CD4-positive, alpha-beta T cell treated with Interleukin-4 for 4 hours (primary cell): ENCODE measurements at places on chromosomes 7 and 10.

DNA sequence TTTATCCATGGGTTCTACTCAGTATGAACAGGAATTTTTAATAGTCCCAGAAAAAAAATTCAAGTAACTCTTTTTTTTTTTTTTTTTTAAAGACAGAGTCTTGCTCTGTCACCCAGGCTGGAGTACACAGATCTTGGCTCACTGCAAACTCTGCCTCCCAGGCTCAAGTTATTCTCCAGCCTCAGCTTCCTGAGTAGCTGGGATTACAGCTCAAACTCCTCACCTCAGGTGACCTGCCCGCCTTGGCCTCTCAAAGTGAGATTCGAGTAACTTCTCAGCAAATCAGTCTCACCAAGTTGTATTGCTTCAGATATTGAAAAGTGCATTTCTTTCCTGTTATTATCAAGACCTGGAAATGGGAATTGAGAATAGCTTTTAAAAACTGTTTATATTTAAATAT, 281.2 kb upstream of the MINDY3 start:
- DNase-seq, result no peak

DNA sequence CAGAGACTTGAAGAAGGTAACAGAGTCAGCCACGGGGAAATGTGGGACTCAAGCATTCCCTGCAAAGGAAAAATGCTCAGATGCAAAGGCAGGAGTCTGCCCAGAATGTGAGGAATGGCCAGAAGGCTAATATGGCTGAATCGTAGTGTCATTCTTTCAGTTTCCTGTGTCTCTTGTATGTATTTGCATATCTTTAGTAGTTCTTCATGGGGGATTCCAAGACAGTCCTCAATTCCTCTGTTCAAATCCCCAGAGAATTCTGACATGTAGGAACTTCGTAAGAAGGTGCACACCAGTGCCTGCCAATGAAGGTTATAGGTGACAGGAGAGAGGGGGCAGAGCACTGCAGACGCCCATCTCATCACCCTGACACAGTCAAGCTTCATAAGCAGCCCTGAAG, 154.4 kb downstream of the CACNB2 start:
- DNase-seq, result no peak

- no peak for DNase-seq
Measured at GRCh38 chr10:11443468-11444154, 167.8 kb downstream of the USP6NL start.

DNA sequence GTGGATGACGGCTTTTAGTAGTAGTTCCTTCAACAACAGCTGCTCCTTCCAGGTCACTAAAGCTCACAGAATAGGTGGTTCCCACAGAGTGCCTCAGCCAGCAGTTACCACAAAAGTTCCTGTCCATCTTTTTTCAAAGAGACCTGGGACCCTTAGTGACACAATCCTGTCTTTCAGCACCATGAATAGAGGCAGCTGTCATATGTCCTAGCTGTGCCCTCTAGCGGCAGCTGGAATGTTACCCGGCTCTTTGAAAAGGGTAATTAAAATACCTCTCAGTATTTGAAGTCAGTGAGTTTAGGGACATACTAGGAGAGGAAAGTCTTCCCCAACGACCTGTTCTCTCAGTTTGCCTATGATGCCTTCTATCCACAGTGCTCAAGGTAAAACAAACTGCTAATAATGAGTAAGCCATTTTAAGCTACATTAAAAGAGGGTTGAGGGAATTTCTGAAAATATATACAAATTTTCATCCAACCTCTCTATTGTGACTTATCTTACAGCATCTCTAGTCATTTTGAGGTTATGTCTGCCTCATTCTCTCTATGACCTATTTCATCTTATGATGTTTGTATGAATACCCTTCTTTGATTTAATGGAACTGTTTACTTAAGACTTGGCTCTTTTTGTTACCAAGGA, 290.8 kb downstream of the NXPH1 start:
- no peak for DNase-seq

GRCh38 chr10:122864901-122865300, 14.5 kb downstream of the FAM24B start:
- DNase-seq, result no peak

DNA sequence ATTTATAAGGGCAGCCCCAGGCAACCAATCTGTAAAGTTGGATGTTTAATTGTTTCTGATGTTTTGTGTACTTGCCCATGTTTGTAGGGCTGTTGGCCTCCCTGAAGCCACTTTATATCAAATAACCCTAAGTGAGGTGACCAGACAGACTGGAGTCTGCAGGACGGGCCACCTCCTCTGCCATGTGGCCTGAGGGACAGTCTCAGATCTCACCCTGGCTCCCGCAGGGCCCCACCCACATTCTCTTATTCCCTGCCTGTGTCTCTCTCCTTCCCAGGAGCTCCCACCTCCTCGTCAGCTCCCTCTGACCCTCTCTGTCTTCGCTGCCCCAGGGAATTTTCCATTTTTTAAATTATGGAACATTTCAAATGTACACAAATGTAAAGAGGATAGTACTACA, 9.5 kb upstream of the C10orf71 start:
- no peak for DNase-seq

DNA sequence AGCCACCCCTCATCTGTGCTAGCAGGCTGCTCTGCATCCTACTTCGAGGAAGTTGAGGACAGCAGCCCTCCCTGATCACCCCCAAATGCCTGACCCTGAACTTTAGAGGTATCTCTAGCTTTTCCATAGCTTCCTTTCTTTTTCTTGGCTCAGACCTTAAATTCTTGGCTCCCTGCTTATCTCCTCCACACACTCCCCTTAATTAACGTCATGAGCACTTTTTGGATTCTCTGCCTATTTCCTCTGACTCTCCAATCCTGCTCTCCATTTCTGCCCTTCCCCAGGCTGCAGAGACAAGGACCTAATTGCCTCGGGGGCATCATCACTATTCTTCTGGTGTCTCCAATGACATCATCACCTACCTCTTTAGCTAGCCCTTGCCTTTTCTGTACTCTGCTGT, 40.8 kb upstream of the SEC61G start:
- DNase-seq, result no peak

GRCh38 chr7:104894726-104895521, 119.1 kb upstream of the KMT2E start:
- DNase-seq, result no peak

DNA sequence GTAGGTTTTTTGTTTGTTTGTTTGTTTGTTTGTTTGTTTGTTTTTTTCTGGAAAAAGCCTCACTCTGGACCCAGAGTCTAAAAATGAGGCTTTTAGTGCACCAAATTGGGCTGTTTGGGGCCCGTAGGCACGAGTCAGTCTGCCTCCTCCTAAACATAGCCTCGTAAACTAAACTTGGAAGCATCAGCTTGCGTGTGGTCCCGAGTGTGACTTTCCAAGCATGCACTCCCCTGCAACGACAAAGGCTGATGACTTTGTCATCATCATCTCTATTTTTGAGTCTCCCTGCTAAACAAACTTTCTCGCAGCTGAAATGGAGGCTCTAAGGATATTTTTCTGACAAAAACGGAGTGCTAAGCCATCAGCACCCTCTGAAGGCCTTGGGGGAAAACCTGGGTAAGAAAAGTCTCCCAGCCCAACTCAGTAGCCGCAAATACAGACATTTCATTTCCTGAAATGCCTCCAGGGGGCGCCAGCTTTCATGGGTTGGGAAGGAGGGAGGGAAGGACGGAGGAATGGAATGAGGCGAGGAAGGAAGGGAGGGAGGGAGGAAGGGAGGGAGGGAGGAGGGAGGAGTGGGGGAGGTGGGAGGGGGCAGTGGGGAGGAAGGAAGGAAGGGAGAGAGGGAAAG, 245.9 kb downstream of the KCNMA1 start:
- no peak for DNase-seq

DNA sequence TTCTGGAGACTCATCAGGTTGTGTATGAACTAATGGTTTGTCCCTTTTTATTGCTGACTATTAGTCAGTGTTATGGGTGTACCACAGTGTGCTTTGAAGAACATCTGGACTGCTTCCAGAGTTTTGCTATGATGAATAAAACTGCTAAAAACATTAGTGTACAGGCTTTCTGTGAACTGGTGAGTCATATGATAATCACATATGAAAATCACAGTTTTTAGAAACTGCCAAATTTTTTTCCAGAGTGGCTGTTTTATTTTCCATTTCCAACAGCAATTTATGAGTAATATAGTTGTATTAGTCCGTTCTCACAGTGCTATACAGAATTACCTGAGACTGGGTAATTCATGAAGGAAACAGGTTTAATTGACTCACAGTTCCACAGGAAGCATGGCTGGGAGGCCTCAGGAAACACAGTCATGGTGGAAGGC, 281.2 kb upstream of the VSTM2A start:
- DNase-seq, result no peak

DNA sequence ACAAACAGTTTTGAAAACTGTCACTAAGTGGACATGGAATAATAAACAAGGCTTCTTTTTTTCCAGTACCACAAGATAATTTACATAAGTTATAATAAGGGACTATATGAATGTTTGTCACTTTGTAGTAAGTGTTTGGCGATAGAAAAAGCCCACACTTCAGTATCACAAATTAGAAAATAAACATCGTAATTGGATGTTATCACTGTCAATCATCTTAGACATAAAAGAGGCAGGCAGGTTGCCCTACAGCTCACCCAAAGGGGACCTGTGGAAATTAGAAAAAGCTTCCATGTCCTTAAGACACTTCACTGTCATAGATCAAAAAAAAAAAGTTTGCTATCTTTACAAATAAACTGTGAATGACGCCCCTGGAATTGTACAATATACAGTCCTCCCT, 3.6 kb upstream of the NOC3L start:
- DNase-seq, result no peak

GRCh38 chr7:102427019-102427405, 6.4 kb upstream of the ORAI2 start:
- DNase-seq, result peak; percentile 22

GRCh38 chr7:15558756-15559155, 3.1 kb downstream of the AGMO start:
- DNase-seq, result no peak

DNA sequence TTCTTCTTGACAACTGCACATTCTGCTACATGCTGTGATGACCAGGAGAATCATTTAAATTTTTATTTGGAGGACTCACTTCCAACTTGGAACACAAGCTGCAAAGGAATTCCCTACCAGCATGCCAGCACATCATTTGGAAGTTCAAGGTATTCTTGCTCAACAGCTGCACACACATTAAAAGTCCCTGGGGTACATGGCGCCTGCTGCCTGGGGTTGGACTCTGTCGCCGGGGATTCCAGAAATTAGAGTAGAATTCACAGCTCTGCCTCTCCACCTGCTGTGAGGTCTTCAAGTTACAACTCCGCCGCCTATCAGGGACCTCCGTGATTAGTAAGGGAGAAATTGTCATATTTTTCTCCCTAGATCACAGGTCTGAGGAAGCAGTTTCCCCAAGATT, 1.1 kb downstream of the ZNF32 start:
- DNase-seq, result no peak

DNA sequence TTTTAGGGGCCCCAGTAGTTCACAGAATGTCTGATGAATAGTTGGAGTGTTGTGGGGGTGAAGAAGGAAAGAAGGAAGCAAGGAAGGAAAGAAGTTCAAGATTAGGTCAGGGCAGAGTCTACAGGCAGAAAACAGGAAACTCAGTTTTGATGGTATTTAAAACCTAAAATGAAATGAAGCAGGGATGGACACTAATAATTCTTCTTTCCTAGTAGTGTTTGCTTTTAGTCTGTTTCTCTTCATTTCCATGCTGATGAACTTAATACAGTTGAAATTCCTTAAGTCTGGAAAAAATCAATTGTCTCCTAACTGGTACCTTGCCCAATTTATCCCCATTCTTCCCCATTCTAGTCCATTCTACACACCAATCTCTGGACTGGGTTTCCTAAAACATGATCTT, 59.0 kb upstream of the GSAP start:
- no peak for DNase-seq

- DNase-seq, result no peak
Measured at GRCh38 chr10:118115701-118116100, 69.0 kb upstream of the RAB11FIP2 start.

- DNase-seq, result no peak
Measured at GRCh38 chr7:30465046-30465810, 13.4 kb downstream of the NOD1 start.

DNA sequence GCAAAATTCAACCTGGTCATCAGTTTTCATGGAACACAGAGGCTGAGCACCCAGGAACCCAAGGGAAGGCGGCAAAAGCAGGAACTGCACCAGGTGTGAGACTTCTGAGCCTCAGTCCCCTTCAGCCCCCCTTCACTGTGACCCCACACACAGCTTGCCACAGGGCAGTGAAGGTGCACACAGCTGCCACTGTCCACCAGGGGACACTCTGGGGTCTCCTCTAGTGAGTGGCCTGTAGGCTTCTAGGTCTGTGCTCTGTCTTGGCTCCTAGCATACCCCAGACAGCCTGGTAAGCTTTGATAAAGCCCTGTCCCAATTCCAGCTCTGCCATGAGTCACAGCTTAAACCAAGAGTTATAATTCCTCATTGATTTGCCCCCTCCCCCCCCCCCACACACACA, 12.1 kb downstream of the KCNH2 start:
- no peak for DNase-seq

DNA sequence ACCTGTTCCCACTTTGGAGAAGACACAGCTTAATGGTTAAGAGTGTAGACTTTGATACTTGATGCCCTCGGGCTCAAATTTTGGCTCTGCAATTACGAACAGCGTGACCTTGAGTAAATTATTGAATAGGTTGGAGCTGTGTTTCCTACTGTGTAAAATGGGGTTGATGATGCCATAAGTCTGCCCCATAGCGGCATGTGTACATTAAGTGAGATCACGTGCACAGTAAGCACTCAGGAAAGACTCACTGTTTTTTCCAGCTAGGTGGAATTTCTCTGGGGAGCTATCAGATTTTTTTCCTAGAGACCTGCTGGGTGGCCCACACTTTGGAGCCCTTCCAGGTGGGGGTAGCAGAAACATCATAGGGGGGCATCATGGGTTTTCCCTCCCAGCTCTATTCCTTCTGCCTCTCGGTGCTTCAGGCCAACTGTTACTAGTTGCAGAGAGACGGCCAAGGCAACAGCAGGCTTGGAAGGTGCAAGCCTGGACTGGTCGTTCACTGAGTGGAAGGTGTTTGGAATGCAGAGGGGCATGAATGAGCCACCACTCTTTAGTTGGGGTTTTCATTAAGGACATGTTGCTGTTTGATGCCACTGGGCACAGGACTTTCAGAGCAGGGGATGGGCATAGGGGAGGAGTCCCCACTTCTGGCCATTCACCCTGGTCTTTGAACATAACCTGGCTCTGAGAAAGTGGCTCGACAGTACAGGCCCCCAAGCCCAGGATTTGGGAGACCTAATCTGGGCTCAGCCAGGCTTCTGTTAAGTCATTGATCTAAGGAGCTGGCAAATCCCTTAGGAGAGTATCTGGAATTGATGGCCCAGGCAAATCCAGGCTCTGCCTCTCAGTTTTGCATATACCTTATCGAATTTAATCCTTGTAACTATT, 64.0 kb downstream of the SYPL1 start:
- no peak for DNase-seq

- no peak for DNase-seq
Measured at GRCh38 chr7:94059746-94060145, 55.6 kb upstream of the BET1 start.

GRCh38 chr10:110416776-110417711, 80.7 kb upstream of the DUSP5 start:
- DNase-seq, result no peak
